ENCODE measurements at places on chromosomes 5 and 9.

- no peak for DNase-seq
These were observed 17.7 kb downstream of the ZDHHC11B start for GRCh38 chr5:766666-767431.

DNA sequence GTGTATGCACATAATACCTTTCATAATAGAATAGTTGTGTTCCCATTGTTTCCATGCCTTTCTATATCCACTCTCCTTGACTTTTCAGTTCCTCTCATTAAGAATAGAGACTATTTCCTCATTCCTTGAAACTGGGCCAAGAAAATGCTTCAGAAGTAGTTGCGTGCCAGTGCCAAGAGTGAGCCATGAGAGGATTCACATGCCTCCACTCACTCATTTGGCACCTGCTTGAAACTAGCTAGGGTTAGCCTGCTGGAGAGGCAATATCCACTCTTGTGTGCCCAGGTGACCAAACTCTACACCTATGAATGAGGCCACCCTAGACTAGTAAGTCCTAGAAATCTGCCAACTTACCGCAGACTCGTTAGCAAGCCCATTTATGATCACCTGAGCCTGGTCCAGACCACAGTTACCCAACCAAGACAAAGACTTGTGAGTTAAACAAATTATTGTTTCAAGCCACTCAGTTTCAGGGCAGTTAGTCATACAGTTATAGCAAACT, 276.3 kb downstream of the EPB41L4A start:
- no peak for DNase-seq

DNA sequence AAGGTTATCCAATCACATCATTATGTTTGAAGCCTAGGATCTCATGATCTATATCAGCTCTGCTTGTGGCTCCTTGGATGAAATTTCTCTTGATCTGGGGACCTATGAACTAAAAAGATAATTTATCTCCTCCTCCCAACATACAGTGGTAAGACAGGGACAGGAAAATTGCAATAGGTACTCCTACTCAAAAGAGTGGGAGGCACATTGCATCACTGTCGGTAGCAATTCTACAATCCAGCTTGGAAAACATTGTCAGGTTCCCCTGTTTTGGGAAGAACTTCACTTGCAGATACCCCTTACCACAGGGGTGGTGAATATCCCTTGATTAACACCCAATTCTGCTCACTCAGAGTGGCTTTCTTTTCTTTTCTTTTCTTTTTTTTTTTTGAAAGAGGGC, 107.7 kb downstream of the HSPA4 start:
- DNase-seq: no peak

DNA sequence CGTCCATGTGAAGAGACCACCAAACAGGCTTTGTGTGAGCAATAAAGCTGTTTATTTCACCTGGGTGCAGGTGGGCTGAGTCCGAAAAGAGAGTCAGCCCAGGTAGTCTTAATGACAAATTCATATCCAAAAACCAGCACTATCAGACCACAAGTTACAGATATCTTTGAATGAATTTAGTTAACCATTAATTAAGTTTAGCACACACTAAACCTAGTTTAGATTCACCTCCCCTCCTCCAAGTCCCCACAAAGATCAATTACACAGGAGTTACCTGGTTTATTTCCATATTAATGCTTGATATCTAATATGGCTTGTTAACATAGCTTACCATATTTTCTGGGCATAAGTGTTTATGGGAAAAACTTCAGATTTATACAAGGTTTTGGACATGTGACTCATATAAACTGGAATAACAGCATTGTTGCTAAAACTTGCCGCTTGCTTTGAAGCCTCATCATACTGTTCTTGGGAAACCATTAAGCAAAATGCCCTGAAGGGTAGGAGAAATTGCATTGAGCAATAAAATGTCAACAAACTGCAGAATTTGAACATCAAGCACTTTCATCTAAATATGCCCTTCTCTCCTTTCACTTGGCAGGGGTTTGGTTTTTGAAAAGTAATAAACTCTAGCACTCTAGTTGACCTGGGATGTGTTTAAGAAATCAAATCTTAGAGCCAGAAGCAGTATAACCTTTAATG, 166.9 kb downstream of the SNCAIP start:
- no peak for DNase-seq

DNA sequence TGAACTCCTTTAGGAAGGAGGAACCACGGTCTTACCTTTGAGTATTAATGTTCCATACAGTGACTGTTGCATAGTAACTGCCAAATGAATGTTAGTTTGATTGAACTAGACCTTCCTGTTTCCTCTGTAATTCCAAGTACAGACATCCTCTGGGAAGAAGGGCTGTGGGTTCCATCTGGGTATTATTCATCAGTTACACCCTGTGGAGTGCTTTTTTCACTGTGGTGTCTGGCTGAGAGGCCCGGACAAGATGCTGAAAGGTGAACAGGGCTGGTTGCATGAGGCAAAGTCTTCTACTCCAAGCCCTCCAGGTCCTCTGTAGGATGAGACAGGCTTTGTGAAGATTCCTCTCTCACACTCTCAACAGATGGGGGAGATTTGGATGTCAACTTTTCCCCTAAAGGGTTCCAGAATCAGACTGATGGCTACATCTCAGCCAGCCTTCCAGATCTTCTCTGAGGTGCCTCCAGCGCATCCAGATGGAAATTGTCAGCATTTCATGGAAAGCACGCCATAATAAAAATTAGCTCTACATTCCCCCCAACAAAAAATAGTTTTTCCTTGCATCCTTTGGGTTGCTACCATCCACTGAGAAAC, 230.9 kb downstream of the GAS1 start:
- DNase-seq: no peak

GRCh38 chr5:66824476-66824875, 228.3 kb downstream of the MAST4 start:
- no peak for DNase-seq

DNA sequence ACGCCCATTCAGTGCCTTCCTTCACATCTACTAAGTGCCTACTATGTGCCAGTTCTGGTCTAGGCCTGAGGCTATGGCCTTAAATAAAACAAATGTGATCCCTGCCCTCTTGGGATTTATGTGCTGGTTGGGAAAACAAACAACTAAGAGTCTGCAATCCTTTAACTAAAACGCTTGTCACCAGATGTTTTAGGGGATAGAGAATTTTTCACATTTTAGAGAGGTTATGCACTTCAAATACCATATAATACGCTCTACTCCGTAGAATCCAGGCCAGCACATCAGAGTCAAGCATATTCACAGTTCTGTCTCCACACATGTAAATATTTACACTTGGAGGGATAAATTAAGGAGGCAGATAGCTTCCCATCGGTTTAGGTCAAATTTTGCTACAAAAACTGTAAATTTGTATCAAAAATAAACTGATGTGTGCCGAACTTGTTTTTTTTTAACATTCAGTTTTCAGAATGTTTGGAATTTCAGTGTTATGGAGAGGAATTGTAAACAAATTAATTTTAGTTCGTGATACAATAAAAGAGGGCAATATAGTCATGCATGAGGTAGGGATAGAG, 22.0 kb upstream of the ADRA1B start:
- DNase-seq: no peak

GRCh38 chr5:119371146-119371545, 15.3 kb downstream of the TNFAIP8 start:
- DNase-seq: no peak

GRCh38 chr5:123157791-123158581, 68.9 kb downstream of the PRDM6 start:
- no peak for DNase-seq

DNA sequence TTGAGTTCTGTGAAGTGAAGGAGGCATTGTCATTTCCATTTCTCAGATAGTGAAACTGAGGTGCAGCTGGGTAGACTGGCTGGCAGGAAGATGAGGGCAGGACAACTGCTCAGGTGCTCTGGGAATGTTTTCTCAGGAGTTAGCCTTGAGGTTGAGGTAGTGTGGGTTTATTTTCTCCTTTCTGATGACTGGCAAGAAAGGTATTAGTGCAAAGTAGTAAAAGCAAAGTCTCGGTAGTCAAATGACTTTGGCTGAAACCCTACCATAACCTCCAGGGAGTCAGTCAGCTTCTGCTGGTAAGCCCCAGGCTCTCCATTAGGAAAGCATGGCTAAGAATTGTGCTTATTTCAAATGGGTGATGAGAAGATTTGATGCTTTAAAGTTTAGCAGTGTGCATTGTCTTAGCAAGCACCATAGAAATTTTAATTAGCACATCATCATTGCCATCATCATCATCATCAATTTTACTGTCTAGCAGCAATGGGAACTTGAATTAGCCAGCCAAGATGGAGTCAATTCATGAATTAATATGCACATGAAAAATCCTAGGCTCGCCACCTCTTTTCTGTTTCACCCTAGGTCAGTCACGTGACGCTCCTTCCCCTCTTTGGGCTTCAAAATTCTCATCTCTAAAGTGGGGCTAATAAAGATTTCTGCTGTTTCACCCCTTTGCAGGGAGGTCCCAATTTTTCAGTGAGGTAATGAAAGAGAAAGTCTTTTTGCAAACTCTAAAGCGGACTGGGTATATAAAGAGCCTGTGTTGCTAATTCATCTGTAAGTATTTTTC, 10.7 kb upstream of the PAPPA start:
- no peak for DNase-seq
